ENCODE measurements at places on chromosomes 11 and 22.

DNA sequence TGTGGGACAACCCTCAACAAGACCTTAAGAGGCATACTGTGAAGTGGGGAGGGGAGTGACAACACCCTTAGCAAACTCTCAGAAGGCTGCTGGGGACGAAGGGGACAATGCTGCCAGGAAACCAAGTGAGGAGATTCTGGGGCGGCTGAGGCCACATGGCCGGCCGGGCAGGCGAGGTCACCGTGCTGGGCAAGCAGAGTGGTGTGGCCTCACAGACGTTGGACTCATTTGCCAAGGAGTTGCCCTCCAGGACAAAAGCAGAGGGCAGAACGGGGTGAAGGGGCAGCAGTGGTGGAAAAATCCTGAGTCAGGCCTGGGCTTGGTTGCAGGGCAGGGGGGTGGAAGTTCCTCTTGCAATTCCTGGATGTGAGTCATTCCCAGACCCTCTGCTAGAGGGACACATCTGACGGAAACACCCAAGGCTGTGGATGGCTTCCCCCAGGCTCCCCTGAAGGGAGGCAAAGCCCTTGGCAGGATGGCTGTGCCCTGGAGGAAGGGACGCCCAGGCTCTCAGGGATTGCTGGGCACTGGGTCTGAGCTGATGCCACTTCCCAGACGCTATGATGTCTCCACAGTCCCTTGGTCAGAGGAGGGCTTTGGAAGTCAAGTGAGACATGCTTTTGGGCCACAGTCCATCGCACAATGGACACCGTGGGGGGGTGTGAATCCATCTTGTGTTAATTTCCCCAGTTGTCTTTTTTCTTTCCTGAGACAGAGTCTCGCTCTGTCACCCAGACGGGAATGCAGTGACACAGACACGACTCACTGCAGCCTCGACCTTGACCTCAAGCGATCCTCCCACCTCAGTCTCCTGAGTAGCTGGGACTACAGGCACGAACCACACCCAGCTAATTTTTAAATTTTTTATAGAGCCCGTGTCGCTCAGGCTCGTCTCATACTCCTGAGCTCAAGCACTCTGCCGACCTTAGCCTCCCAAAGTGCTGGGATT lies 16.2 kb upstream of the SHANK3 start:
- DNase-seq, result no peak

GRCh38 chr22:28846994-28847393 lies 36.4 kb upstream of the ZNRF3 start:
- DNase-seq, result no peak

DNA sequence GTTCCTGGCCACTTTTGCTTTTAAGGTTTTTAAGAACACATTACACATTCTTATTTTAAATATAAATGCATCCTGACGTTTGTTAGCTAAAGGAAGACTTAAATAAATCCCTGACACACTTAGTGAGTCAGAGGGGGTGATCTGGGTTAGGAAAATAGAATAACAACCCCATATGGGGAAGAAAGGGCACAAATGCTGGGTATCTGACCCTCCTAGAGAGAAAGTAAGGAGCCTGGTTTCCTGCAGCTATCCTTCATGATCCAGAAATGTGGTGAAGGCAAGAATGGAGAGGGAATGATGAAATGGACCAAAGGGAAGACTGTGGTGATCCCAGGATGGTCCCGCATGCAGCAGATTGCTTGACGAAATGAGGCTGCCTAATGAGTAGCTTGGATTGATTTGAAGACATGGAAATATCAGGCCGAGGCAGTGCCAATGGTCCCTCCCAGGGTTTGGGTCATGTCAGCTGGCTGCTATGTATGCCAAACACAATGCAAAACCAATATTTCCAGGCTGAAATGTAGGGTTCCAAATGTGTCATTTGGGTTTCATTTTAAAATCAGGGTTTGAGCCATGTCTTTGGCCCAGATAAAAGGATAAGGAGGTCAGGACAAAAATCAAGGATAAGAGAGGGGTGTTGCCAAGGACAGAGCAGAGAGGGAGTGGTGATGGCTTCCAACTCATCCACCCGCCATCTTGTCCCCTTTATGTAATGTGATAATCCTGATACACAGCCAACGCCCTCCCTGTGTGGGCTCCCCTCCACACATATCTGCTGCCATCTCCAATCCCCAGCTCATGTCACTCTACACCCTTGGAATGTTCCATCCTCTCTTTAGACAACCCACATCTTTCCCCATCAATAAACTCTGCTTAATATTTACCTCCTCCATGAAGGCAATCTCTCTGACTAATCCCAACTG lies 135.1 kb upstream of the PITPNB start:
- DNase-seq, result no peak

DNA sequence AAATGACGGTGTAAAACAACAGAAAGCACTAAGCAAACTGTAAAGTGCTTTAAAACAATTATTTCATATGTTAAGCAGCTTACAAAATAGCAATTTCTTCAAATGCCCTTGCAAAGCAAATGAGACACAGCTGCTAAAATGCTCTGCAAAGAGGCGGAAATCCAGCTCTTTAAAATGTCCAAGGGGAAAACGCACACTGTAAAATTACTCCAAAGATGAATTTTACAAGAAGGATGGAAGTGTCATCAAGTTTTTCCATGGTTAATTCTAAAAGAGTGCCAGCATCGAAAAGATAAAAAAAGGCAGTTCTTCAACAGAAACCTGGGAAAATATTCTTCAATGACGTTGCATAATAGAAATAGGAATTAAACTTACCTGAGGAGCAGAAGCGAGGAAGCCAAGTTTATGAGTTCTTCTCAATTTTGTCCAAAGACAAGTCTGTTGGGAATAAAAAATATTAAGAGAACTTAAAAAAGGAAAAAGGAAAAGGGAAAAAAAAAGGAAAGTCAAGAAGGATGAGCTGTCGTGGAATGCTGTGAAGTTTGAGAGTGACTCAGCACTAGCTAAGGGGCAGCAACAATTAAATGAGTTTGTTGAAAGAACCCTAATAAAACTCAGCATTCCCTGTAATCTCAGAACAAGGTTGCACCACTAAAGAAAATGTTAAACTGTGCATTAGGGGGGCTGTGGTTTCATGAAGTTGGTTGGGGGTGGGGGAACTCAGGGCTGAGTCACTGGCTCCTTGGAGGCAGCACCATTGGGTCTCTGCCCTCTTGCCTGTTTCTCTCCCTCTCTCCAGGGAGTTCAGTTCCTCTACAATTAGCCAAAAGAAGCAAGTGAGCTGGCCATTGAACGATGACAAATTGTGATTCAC lies 64.2 kb upstream of the BLID start:
- no peak for DNase-seq

- DNase-seq, result no peak
These were observed 12.7 kb downstream of the OR51B4 start for GRCh38 chr11:5288906-5289550.

GRCh38 chr11:87740968-87741367 lies 434.3 kb downstream of the RAB38 start:
- DNase-seq, result no peak

- DNase-seq, result no peak
These were observed 125.5 kb upstream of the PARVA start for GRCh38 chr11:12251666-12252560.

DNA sequence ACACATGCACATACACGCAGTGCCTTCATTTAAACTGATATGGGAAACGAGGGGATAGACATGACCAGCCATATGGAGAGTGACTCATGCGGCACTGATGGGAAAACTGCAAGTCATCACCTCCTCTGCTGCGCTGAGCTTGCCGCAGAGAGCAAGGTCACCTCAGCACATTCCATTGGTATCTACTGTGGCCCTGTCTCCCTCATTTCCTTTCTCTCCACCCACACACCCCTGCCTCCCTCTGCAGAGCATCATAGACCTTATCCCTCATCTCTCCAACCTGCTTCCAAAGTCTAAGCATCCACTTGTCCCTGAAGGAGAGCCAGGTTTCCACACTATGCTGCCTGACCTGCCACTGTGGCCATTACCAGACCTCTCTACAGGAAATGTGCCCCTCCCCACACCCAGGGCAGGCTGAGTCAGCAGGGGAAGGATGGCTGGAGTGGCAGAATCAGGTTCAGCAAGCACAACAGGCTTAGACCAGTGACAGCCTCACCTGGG lies 116.9 kb upstream of the SNX19 start:
- DNase-seq, result no peak

- DNase-seq, result no peak
These were observed 653.5 kb downstream of the FAM181B start for GRCh38 chr11:82080160-82080559.

All from NCI-H2171 (cell line).